ENCODE measurements at places on chromosomes 3 and 15. TPM values are rescaled to one million over a fixed set of nuclear protein-coding genes. Genes with fewer than 3 reads are reported as not detected.

- DNase-seq = no peak
Observed at GRCh38 chr3:121958801-121959200, 63.2 kb downstream of the ILDR1 start.

- no peak for DNase-seq
Observed at GRCh38 chr3:193702967-193703366, 110.0 kb downstream of the OPA1 start.

COL6A5 gene
- 3.2 TPM for polyA plus RNA-seq

UNC13C gene
- 10.0 TPM for polyA plus RNA-seq

ZDHHC19 gene
- polyA plus RNA-seq = 0.27 TPM

- DNase-seq = no peak
Observed at GRCh38 chr3:189071446-189071845, 100.3 kb upstream of the TPRG1 start.
